ENCODE measurements at places on chromosomes 3 and 15. TPM values are rescaled to one million over a fixed set of nuclear protein-coding genes. Genes with fewer than 3 reads are reported as not detected.

Gene ERICH6
- total RNA-seq = 0.92 TPM

Gene CELF6
- total RNA-seq = 1.4 TPM

Gene THRB
- not detected for total RNA-seq

Gene CLDN11
- total RNA-seq = not detected

Gene DAZL
- not detected for total RNA-seq
